ENCODE measurements at places on chromosomes 6 and 20. TPM values are rescaled to one million over a fixed set of nuclear protein-coding genes. Genes with fewer than 3 reads are reported as not detected.

Gene SENP6
- 86.9 TPM for total RNA-seq

Gene IL17A
- total RNA-seq: not detected

Gene MRAP2
- total RNA-seq: 0.95 TPM

Gene UST
- total RNA-seq: 0.12 TPM

Gene SLC22A7
- not detected for total RNA-seq

Gene ZC3H12D
- 0.02 TPM for total RNA-seq

Gene CEP85L
- 10.7 TPM for total RNA-seq

Gene TMEM14B
- total RNA-seq: 121 TPM

Gene KDM1B
- 6.9 TPM for total RNA-seq

Gene JPH2
- 1.7 TPM for total RNA-seq

Gene NDRG3
- total RNA-seq: 15.6 TPM

Gene FAM217A
- not detected for total RNA-seq

Gene MICA
- total RNA-seq: 13.7 TPM

Gene BCLAF1
- 117 TPM for total RNA-seq

Gene BPIFB4
- not detected for total RNA-seq

Gene LINC00237
- total RNA-seq: not detected

Gene GTSF1L
- total RNA-seq: not detected

Gene PTCHD4
- total RNA-seq: 1.6 TPM

Gene PTK7
- total RNA-seq: 1.3 TPM

Gene KHDC1
- 1.5 TPM for total RNA-seq

Gene HTR1E
- not detected for total RNA-seq

Gene CTCFL
- total RNA-seq: not detected

Gene ADAT2
- total RNA-seq: 7.7 TPM

Gene FUT9
- total RNA-seq: 0.03 TPM

Gene LRRC73
- 0.26 TPM for total RNA-seq

Gene RIMS4
- total RNA-seq: 0.35 TPM

Gene SERINC3
- total RNA-seq: 130 TPM

Gene MLN
- not detected for total RNA-seq

Gene MYO6
- total RNA-seq: 7.1 TPM

Gene ZNF311
- 0.20 TPM for total RNA-seq

Gene NMBR
- total RNA-seq: not detected

Gene SAMD10
- 3.6 TPM for total RNA-seq

Gene TDRD6
- 0.35 TPM for total RNA-seq

Gene TCF21
- total RNA-seq: not detected

Gene LGSN
- total RNA-seq: 17.1 TPM

Gene FOXF2
- 16.4 TPM for total RNA-seq

Gene PREX1
- total RNA-seq: 0.12 TPM

Gene EPPIN
- total RNA-seq: not detected

Gene UBE3D
- 7.2 TPM for total RNA-seq

Gene MYB
- total RNA-seq: 0.05 TPM

Gene BNIP5
- total RNA-seq: not detected

Gene IPCEF1
- total RNA-seq: not detected

Gene DYNLRB1
- 219 TPM for total RNA-seq

Gene MYCT1
- 0.14 TPM for total RNA-seq

Gene PRICKLE4
- 0.40 TPM for total RNA-seq

Gene TREML1
- not detected for total RNA-seq

Gene ADGB
- total RNA-seq: not detected
